ENCODE measurements at places on chromosomes 16 and 17.

GRCh38 chr16:12016291-12016947, 39.9 kb downstream of the SNX29 start:
- DNase-seq = no peak

GRCh38 chr16:70752426-70752825, 48.5 kb downstream of the VAC14 start:
- DNase-seq = no peak

- no peak for DNase-seq
Measured at GRCh38 chr16:23987443-23987842, 151.7 kb downstream of the PRKCB start.

DNA sequence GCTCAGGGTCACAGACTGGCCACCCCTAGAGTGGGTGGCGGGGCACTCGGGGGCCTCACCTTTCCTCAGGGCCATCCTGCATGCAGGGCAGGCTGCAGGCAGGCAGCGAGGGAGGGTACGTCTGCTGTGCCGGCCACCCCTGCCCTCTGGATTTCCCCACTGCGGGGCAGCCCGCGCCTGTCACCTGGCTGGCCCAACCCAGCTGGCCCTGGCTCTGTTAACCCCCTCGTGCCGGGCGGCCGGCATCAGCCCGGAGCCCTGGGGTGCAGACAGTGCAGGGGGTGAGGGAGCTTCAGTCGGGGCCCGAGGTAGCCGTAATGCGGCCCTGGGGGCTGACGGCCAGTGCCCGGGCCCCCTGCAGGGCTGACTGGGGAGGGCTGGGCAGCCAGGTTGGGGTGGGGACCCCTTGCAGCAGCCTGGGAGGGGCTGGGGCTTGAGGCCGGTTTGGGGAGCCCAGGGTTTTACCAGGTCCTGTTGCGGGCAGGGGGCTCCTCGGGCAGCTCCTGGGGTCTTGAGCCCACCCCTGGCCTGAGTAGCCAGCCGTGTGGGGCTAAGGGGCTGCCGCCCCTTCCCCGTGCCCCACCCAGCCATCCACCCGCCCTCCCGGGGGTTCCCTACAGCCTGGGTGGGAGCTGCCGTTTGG, at the start of gene IGFALS:
Gene IGFALS (minus strand): TSS at position 128 of the 643 bp plus-strand sequence. CDS start 53 bp downstream, at position 75.
- DNase-seq = no peak

DNA sequence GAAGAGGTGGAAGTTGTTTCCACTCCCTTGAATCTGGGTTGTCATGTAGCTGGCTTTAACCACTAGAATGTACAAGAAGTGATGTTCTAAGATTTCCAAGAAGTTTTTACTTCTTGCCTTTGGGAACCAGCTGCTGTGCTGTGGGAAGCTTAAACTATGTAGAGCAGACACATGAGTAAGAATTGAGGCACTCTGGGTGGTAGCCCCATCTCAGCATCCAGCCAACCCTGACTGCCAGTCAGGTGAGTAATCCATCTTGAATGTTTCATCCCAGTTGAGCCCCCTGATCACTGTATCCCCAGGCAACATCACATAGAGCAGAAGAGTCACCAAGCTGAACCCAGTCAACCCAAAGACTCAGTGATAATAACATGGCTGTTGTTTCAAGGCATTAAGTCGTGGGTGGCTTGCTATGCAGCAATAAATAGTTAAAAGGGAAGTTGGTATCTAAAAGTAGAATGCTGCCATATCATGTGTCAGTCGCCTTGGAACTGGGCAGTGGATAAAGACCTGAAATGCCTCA, 62.8 kb upstream of the GPR139 start:
- DNase-seq = no peak

- DNase-seq = peak; percentile 28
Measured at GRCh38 chr17:74176546-74177001, 26.9 kb upstream of the RPL38 start.

- DNase-seq = no peak
Measured at GRCh38 chr17:50904518-50905459, 38.6 kb upstream of the TOB1 start.

DNA sequence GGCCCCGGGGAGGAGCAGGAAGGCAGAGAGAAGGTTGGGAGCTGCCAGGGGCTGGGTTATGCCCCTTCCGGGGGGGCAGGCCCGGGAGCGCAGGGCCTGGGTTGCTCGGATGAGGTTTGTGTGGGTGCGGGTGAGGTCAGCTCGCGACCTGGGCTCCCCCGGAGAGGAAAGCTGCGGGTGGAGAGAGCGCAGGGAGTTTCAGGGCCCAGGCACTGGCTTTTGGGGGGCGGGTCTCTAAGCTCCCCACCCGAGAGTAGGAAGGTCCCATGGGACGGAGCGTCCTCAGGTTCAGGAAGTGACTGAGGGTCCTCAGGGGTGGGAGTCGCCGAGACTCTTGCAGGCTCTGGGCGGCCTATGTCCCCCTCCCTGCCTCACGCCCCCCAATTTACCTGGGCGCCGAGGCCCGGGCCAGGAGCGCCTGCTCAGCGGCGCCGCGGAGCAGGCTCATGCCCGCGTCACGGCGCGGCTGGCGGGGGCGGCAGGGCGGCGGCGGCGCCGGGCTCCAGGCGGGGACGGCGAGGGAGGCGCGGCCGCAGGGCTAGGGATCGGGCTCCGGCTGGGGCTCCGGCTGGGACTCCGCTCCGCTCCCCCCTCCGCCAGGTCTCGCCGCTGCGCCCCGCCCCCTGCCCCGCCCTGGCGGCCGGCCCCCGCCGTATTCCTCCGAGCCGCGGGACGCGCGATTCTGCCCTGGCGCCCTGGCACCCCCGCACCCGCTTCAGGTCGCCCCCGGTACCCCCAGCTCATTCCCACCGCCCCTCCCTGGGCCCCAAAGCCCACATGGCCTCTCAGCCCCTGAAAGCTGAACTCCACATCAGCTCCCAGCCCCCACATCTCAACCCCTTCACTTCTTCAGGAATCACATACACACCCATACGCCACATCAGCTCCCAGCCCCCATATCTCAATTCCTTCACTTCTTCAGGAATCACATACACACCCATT, at the start of gene DOK4:
Gene DOK4 (minus strand): TSS at position 578 of the 942 bp plus-strand sequence. CDS start 6,986 bp downstream, outside the sequence.
- no peak for DNase-seq

GRCh38 chr17:80789356-80789902, 202.2 kb upstream of the CHMP6 start:
- DNase-seq = peak; percentile 32

DNA sequence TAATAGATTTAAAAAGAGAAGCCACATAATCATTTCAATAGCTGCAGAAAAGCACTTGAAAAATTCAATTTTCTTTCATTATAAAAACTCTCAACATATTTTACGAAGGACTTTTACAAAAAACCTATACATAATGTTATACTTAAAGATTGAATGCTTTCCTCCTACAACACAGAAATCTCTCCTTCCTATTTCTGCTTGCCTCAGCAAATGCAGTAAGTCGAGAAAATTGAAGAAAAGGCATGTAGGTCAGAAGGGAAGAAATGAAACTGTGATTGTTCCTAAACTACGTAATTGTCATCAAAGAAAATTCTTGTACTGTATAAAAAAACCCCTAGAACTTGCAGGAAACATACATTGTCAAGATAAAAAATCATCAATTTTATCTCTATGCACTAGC, 267.1 kb downstream of the BCAS3 start:
- no peak for DNase-seq

GRCh38 chr17:17823433-17824118, 13.2 kb downstream of the SREBF1 start:
- peak; percentile 60 for DNase-seq

DNA sequence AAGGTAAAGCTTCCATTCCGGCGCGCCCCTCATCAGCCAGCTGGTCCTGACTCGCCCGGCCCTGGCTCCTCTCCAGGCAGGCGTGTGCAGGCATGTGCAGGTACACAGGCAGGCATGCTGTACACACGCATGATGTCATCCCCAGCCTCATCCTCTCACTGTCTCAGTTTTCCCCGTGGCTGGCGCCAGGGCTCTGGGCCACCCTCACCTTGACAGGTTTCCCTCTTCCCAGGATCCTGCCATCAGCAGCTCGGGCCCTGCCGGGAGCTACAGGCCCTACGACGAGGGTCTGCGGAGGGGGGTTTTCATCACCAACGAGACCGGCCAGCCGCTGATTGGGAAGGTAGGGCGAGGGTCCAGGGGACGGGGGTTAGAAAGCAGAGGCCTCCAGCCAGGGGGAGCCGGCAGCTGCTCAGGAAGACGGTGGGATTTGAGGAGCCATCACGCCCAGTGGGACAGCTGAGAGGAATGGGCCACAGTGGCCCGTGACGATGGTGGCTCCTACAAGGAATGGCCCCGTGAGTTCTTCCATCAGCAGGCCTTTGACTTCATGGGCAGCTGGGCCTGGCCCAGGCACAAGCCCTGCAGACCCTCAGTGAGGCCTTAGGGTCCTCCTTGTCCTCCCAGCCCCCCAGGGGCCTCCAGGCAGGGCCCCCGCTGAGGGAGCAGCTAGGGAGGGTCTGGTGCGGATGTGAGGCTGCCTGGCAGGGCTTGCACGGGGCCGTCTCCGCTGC, 8.5 kb downstream of the GAA start:
- peak; percentile 64 for DNase-seq

- DNase-seq = no peak
Measured at GRCh38 chr17:81148986-81149533, 16.2 kb upstream of the PVALEF start.

DNA sequence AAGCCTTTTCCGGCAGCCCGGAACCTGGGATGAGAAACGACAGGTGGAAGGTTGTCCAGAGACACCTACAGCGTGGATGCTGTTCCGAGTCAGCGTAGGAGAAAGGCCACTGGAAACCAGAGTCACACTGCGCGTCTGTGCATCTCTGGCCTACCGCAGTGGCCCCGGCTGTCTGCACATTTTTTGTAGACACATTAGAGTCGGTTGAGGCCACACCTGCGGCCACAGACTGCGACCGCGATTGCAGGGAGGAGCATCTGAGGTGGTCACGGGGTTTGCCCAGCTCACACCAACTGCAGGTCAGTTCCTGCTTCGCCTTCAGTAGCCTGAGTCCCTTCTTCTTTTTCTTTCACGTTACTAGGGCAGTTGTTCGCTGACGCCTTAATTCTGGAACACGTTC, 52.4 kb downstream of the WDR45B start:
- DNase-seq = no peak

- DNase-seq = no peak
Measured at GRCh38 chr17:4074831-4075495, 67.9 kb downstream of the ZZEF1 start.

DNA sequence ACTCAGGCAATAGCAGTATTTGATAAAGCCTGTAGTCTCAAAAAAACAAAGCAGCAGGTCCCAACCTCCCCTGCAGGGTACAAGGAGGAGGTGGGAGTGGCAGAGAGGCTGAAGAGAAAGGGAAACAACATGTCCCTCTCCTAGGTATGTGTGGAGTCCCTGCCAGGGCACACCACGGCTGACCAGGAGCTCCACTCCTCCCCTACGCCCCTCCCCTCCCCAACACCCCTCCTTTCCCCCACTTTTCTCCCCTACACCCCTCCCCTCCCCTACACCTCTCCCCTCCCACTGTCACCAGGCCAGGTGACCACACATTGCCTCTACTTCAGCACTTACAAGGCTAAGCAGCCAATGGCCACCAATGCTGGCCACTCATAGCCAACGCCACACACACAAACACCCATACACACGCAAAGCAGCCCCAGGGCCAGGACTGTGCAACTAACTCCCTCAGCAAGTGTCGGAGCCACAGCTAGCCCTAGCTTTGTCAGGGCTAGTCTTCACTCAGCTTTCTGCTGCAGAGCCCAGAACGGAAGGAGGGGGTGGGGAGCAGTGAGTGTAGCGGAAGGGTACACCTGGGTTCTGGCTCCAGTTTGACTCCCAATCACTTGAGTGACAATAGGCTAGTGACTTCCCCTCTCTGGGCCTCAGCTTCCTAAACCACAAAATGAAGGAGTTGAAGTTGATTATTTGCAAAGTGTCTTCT, 8.2 kb downstream of the CAVIN1 start:
- DNase-seq = no peak

DNA sequence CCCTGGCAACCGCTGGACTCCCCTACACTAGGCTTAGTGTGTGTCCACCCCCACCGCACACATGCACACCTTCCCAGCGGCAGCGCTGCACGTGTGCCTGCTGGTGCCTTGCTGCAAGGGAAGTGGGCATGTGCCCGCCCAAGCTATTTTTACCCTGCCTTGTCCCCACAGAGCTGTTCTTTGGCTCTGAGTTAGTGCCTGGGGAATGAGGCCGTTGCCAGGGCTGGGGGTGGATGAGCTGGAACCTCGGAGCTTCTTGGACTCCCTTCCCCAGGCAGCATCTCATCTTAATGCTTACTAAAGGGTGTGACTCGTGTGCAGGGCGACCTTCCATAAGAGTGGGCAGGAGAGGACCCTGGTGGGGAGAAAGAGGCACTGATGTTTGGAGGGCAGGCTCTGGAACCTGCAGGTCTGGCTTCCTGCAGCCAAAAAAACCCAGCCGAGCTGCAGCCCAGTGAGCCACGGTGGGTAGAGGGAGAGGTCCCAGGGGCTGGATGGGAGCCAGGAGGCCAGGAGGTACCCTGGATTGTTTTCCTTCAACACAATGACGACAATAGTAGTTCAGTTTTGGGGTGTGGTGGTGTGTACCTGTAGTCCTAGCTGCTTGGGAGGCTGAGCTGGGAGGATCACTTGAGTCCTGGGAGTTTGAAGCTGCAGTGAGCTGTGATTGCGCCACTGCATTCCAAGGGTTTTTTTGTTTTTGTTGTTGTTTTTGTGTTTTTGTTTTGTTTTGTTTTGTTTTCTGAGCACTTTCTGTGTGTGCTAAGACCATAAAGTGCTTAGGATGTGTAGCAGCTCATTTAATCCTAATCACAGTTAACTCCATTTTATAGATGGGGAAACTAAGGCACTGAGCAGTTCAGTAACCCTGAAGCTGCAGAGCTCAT, 119.1 kb downstream of the RAB11FIP4 start:
- DNase-seq = no peak

- DNase-seq = no peak
Measured at GRCh38 chr17:7807206-7807605, 26.8 kb upstream of the KDM6B start.

DNA sequence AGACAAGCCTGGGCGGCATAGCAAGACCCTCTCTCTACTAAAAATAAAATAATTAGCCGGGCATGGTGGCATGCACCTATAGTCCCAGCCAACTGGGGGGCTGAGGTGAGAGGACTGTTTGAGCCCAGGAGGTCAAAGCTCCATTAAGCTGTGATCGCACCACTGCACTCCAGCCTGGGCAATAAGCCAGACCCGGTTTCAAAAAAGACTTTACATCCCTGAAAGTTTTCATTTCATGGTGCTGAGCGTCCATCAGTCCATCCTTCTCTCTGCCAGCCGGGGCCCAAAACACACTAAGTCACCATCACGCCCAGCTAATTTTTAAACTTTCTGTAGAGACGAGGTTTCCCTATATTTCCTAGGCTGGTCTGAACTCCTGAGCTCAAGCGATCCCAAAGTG, 10.6 kb downstream of the RAB40B start:
- DNase-seq = no peak

GRCh38 chr16:54511222-54511731, 224.7 kb upstream of the IRX3 start:
- DNase-seq = no peak

Data from NCI-H187 (cell line).